ENCODE measurements at places on chromosomes 7 and 10.

DNA sequence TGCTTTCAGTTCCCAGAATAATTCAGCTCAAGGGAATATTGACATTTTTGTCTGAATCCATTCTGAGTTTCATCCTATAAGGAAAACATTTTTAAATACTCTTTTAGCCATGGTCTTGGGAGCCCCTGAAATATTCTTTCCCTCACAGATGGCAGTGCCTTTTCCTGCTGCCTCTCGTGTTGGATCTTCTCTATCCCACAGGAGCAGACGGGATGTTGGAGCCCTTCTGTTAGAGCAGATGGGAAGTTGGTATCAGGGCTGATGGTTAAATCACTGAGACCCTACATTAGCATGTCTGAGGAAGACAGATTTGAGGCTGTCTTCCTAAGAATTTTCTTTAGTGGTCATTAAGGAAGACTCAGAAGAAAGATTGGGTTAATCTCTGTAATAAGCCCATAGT lies 737.8 kb downstream of the LRMDA start:
- no peak for DNase-seq

GRCh38 chr10:11515596-11516430 lies 95.6 kb downstream of the USP6NL start:
- peak; percentile 45 for DNase-seq

GRCh38 chr7:2231992-2232765 lies 566 bp downstream of the MAD1L1 start:
- DNase-seq = peak; percentile 49

GRCh38 chr10:71158251-71158650 lies 54.1 kb upstream of the UNC5B start:
- DNase-seq = no peak

DNA sequence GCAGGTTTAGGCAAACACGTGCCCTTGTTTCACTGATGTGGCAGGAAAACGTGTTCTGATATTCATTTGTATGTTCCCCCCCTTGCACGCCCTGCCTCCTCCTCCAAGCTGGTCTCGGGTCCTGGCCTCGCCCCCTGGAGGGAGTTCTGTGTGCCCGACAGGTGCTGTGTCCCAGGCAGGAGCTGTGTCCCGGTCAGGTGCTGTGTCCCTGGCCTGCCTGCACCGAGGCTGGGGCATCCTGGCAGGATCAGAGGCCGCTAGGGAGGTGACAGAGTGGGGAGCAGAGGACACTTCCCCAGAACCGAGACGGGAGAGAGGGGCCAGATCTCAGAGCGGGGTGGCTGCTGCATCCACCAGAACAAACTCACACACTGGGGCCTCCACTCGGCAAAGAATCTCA lies 45.3 kb downstream of the PRKAG2 start:
- no peak for DNase-seq

DNA sequence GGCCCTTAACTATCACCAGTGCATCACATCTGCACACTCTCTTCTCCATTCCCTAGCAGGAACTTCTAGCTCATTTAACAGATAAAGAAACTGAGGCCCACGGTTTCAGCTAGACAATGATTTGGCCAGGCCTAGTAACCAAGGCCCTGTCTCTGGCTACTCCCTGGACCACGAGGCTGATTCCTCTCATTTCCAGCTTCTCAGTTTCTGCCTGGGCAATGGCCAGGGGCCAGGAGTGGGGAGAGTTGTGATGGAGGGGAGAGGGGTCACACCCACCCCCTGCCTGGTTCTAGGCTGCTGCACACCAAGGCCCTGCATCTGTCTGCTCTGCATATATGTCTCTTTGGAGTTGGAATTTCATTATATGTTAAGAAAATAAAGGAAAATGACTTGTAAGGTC lies 13.5 kb downstream of the AQP1 start:
- DNase-seq = no peak

- DNase-seq = no peak
These were observed 247.5 kb downstream of the ADARB2 start for GRCh38 chr10:1489801-1490200.

DNA sequence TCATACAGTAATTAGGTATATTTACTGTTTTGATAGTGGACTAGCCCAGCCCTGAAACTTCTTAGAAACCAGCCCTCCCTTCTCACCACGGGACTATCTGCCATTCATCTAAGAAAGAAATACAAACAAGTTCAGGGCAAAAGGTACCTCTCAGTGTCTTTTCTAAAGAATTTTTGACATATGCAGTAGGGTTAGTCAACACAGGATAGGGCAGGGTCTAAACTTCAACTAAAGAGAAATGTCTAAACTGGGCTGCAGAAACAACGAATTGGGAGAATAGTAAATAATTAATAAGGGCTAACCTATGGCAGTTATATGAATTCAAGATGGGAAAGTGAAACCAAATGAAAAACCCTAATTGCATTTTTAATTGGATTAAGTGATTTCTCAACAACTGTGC lies 496.6 kb downstream of the INHBA start:
- DNase-seq = no peak
